Tongue (tissue), 3 donors: ENCODE measurements at places on chromosomes 11 and 22.
A peak's percentile ranks its signal among the peaks of the same experiment; 100 is the strongest.

GRCh38 chr11:117462183-117462863 lies 134.7 kb downstream of the CEP164 start:
- no peak for DNase-seq

GRCh38 chr11:117669062-117669461 lies 128.0 kb downstream of the DSCAML1 start:
- no peak for DNase-seq

DNA sequence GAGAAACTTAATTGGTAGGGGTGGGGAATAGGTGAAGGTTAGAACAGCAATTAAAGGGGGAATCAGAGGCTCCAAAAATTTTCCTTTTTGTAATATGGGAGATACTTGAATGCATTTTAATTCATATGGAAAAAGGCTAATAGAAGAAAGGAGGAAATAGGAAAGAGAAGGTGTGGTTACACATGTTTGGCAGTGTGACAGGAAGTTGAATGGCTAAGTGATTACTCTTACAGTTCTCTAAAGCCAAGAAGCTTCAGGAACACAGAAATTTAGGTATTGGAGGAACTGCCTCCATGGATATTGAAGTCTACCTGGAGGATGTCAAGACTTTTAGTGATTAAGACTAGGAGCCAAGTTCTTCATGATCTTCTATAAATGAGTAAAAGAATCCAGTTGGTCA lies 6.3 kb downstream of the NXPE2 start:
- DNase-seq = no peak

GRCh38 chr22:37855462-37855861 lies 6.2 kb downstream of the EIF3L start:
- DNase-seq = no peak

DNA sequence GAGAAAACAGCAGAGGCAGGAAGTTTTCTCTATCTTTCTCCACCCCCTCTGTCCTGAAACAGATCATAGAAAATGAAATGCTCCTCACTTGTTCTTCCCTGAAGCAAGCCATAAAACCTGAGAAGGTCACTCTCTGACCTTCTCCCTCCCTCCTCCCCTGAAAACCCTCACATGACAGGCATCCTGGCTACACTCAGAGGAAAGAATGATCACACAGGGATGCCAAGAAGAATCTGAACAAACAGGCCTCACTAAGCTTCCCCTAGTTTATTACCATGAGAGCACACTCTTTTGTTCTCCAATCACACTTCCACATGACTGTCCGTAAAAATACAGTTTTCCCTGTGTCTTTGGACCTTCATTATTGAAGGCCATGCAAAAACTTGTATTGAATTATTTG lies 300.1 kb downstream of the BUD13 start:
- DNase-seq = peak; percentile 25

GRCh38 chr22:40426594-40427333 lies 56.4 kb downstream of the SGSM3 start:
- DNase-seq = peak; percentile 91

DNA sequence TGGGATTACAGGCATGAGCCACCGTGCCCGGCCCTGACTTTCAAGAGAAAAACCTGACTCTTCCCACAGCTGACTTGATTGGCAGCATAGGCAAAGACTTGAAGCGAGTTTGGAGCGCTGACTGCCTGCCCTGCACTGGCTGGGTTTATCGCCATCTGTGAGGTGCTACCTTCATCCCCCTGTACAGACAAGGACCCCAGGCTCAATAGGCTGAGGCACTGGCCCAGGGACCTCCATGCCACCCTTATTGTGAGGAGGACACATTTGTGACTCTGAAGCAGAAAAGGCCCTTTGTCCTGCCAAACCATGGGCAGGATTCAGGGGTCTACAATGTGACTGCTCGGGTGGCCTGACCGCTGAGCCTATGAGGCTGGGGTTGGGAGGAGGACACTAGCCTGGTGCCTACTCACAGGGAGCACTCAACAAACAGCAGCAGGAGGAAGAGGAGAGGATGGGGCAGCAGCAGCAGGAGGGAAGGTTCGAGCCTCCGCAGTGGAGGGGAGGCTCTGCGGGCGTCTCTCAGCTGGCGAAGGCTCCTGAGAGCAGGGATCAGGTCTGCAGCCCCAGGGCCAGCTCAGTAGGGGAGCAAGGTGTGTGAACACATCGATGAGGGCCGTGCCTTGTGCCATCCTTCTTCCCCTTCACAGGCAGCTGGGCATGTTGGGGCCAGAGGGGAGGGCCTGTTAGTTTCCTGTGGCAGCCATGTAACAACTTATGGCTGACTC lies 72.9 kb upstream of the WNT7B start:
- DNase-seq = no peak

GRCh38 chr11:64443001-64443400 lies 84.0 kb downstream of the RPS6KA4 start:
- no peak for DNase-seq

GRCh38 chr22:29626497-29627195 lies 23.2 kb downstream of the NF2 start:
- DNase-seq = no peak

DNA sequence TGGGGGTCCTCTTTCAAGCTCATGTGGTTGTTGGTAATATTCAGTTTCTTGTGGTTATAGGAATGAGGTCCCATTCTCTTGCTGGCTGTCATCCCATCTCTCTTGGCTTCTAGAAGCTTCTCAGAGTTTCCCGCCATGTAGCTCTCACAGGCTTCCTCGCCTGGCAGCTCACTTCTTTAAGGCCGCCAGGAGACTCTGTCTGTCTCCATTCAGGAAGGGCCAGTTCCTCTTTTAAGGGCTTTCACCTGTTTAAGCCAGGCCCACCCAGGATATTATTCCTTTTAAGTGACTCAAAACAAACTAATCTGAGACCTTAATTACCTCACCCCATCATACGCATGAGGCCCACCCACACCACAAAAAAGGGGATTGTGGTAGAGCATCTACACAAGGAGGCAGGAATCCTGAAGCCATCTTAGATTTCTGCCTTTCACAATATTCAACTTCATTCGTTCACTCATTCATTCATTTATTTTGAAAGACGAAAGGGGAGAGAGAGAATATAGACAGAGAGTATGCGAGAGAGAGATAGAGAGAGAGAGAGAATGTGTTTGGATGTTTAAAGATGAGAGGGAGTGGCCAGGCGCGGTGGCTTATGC lies 42.3 kb upstream of the NECTIN1 start:
- no peak for DNase-seq

GRCh38 chr11:66277471-66278362 lies at the start of gene CNIH2:
Gene CNIH2 (plus strand): TSS chr11:66278175. CDS start chr11:66278457, 282 bp downstream.
- DNase-seq = peak; percentile 68

DNA sequence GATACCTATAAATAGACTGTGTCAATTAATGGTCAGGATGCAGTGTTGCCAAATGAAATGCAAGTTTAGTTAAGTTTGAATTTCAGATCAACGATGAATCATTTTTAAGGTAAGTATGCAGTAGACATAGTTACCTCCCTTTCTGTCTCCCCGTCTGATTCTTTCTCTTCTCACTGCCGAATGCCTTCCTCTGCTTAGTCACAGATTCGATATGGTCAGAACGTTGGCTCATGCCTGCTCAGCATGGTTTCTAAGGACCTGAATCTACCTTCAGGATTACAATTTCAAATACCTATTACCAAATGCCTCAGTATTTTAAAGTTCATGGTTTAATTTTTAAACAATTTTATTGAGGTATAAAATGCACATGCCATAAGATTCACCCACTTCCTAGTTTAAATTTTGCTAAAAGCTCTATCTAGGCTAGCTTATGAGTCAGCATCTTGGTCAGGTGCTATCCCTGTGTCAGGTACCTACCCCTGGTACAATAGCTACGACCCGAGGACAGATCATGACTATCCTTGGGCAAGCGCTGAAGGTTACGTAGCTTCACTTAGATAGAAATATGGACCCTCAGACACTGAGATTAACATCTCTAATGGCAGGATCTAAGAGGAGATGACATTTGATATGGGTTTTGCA lies 78.2 kb upstream of the SPON1 start:
- DNase-seq = no peak

- no peak for DNase-seq
These were observed 427.3 kb downstream of the TENM4 start for GRCh38 chr11:79013509-79013908.

GRCh38 chr11:69654001-69654659 lies 13.2 kb downstream of the CCND1 start:
- DNase-seq = no peak

DNA sequence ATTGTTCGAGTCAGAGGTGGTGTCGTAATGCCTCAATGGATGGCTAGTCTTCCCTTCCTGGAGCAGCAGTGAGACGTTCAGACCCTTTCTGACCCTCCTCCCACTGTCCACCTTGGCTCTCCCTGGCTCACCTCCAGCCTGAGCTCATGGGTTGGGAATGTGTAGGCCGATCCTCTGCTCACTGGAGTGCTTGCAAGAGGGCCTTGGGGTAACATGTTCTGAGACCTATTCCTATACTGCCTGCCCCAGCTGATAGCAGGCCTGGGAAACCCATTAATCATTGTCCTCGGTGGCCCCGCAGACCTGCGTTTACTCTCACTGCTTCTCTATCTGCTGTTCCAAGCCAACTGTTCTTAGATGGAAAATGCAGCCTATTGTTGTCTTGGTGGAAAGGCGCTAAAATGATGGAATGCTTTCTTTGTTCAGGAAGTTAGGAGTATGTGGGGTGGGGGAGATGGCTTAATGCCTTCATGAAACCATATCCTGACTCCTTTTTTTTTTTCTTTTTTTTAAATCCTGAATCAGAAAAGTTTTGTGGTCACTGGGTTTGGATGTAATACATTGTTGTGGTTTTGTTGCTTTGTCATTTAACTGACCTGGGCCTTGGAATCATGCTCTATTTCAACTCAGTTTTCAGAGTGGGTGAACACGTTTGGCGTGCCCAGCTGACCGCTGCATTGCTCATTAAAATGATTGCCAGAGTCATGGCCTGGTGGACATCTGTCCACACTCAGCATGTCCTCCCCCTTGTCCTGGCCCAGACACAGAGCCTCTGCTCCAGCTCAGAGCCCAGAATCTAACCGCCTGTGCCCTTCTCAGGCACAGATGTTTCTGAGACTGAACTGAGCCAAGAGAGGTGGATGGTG lies 72.5 kb downstream of the MICAL2 start:
- peak; percentile 77 for DNase-seq

DNA sequence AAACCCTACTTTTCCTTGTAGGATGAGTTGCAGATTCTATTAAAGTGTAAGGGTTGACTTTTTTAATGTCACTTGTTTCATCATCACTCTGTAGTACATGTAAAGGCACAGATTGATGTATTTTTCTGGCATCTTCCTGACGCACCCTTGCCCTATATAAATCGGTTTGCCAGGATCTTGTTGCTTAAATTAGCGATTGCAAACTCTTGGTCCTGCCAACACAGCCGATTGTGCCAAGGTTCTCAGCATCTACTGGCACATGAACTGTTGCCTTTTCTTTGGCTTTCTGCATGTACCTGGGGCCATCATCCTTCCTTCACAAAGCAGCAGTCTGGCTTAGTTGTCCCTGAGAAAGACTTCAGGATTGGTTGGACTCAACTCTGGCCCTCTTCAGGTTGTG lies 7.5 kb upstream of the LIN7C start:
- DNase-seq = no peak

- no peak for DNase-seq
These were observed 603.0 kb downstream of the BUD13 start for GRCh38 chr11:116169776-116170175.

DNA sequence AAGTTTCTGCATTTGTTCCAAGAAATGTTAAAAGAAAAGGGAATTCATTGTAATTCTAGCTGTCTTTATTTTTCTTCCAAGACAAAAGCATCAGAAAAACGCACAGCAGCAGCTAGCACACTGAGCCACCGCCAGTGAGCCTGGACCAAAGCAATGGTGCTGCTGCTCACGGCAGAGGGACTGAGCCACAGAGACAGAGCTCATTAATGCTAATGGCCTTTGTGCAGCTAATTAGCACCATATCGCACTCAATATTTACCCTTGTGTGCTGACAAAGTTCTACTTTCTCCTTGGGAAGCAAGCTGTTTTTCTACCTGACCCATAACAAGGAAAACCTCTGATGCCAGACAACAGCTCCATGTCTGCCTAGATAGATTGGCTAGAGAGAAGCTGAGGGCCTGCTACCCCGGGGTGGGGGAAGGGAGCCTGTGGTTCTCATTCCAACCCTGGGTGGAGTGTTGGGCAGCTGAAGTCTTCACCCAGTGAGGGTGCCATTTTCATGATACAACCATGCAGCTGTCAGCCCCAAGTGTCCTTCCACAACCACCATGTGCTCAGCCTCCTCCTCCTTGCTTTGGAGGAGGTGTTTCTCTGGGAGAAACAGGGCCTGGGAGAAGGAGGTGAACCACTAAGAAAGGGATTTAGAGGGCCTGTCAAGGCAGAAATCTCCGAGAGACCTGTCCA lies 131.1 kb upstream of the NCAM1 start:
- peak; percentile 53 for DNase-seq

- no peak for DNase-seq
These were observed 101.5 kb downstream of the BRD1 start for GRCh38 chr22:49726022-49726681.

GRCh38 chr11:126308271-126308671 lies 4.4 kb downstream of the DCPS start:
- DNase-seq = peak; percentile 91

DNA sequence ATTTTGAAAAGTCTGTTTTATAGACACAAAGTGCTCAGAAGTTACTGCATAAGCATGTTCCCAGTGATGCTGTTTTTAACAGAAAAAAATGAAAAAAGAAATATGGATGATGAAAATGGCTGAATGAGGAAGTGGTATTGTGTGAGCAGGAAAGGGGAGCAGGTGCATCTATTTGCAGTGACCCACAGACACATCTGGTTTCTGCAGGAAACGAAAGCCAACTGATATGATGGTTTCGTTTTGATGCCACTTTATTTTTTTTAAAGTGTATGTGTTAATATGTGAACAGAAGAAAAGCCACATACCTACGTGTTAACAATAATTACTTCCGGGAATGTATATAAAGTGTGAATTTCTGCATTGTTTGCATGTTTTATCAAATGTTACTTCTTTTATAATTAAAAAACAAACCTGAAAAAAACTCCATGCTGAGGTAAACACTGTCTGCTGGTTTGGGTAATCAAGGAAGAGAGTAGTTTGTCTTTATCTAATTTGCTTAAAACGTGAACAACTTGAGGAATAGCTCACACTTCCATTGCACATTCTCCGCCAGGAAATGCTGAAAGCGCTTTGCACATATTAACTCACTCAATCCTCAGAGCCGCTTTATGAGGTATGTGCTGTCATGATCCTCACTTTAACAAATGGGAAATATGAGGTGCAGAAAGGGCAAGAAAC lies 1335.9 kb downstream of the TBC1D22A start:
- DNase-seq = no peak

DNA sequence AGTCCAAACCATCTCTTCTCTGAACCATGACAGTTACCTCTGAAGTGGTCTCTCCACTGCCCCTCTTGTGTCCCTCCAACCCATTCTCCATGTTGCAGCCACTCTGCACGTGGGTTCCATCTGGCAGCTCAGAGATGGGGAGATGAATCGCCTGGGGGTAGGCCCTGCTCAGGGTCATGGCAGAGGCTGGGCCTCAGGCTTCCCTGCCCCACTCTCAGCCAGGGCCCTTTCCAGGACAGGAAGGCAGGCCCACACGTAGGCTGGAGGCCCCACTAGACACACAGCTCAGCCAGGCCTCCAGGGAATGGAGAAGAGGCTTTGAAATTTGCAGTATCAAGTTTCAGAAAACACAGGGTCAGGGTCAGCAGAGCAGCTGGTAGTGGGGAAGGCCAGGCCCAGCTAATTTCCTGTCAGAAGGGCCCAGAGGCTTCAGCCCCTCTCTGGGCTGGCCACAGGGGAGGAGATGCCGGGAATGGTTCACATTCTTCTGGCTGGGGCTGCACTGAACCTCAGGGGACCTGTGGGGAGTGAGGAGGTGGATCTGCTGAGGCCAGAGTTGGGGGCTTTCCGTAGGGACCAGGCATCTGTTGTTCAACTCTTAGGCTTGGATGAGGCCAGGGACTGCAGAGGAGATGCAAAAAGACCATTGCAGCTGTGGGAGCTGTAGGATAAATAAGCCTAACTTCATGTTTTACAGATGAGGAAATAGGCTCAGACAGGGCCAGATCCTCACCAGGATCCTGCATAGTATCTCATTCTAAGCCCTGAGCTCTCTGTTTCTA lies 101.6 kb downstream of the SWAP70 start:
- DNase-seq = peak; percentile 84
